Activated CD4-positive, alpha-beta T cell treated with anti-CD3 and anti-CD28 coated beads, Interleukin-2, amount 10 ng/mL, durations not matched to agents 24 days and 14 days (primary cell): ENCODE measurements at places on chromosomes 12 and 14. TPM values are rescaled to one million over a fixed set of nuclear protein-coding genes. Genes with fewer than 3 reads are reported as not detected.

GRCh38 chr14:79947440-79948054 lies 263.8 kb downstream of the DIO2 start:
- H3K4me3 ChIP-seq: no peak overlapping the region
- H3K36me3 ChIP-seq: no peaks in the 10 kb centered on the region
- DNase-seq: no peak
- H3K4me1 ChIP-seq: no peaks in the 10 kb centered on the region

GRCh38 chr12:127660961-127661360 lies 606.0 kb upstream of the TMEM132C start:
- no peak overlapping the region for H3K4me3 ChIP-seq
- H3K36me3 ChIP-seq: no peaks in the 10 kb centered on the region
- no peak overlapping the region for H3K27ac ChIP-seq
- H3K27me3 ChIP-seq: no peaks in the 10 kb centered on the region

The MAP3K9 gene
- total RNA-seq: 4.2 TPM in 2 replicates

The KRT79 gene
- total RNA-seq: 0.33 TPM in 1 of 2 replicates, not detected in the other
